Sciatic nerve (tissue), 2 donors: ENCODE measurements at places on chromosomes 6 and 20. TPM values are rescaled to one million over a fixed set of nuclear protein-coding genes. Genes with fewer than 3 reads are reported as not detected.

C20orf144 gene
- total RNA-seq, result not detected

- DNase-seq, result no peak
Observed at GRCh38 chr6:91268941-91269340, 682.1 kb upstream of the MAP3K7 start.

GRCh38 chr6:106080763-106081095 is 5.4 kb upstream of the PRDM1 start:
- DNase-seq, result no peak

- DNase-seq, result no peak
Observed at GRCh38 chr20:16479666-16480065, 93.6 kb downstream of the KIF16B start.

DNA sequence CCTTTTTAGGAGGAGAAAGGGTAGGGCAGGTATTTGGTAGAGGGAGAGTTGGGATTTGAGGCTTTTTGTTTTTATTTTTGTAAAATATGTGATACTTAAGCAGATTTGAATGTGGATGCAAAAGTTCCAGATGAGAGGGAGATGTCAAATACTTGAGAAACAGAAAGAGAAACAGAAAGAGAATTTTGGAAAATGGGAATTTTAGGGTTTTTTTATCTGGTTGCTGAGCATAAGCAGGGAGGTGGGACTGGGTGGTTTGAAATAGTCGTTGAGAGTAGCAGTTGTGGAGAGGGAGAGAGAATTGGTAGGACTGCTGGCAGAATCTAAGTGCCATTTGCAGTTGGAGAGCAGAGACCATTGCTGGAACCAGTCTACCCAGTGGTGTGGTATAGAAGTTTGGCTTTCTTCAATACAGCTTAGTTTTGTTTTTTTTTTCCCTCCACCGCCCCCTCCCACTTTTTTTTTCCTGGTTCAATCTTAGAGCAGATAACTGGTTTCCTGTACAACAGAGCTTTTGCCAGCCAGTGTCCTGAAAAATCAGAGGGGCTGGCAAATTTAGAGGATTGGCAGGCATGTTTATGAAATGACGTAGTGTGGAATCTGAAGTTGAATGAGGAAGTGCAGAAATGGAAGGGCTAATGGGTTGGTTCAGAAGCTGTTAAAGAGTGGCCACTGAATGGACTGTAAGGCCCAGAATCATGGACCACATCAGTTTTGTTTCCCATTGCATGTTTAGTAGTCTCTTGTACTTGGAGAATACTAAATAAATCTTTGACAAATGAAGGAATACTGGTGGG is 68.7 kb downstream of the ATRN start:
- no peak for DNase-seq

DNA sequence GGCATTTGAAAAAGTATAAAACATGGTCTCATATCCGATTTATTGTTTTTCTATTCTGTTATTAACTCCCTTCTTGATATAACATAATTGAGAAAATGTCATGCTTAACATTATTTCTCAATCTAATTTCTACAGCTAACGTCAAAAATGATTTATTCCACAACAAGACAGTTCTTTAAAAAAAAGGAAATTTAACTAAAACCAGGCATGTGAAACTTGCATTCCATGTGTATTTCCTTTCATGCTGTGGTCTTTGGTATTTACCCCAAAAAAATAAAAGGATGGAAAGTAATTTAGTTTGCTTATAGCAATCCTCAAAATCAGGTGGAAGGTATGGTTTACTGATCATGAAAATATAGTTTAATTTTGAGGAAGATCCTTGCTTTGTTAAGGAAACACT is 142.8 kb downstream of the COL21A1 start:
- no peak for DNase-seq

GRCh38 chr6:82248273-82248735 is 760 bp upstream of the IBTK start:
- DNase-seq, result no peak
